NCI-H1105 treated with DMSO at 0.1 percent for 48 hours (cell line): ENCODE measurements at places on chromosomes 4 and X.

- no peak for DNase-seq
Measured at GRCh38 chr4:93031431-93032098, 727.8 kb downstream of the GRID2 start.

DNA sequence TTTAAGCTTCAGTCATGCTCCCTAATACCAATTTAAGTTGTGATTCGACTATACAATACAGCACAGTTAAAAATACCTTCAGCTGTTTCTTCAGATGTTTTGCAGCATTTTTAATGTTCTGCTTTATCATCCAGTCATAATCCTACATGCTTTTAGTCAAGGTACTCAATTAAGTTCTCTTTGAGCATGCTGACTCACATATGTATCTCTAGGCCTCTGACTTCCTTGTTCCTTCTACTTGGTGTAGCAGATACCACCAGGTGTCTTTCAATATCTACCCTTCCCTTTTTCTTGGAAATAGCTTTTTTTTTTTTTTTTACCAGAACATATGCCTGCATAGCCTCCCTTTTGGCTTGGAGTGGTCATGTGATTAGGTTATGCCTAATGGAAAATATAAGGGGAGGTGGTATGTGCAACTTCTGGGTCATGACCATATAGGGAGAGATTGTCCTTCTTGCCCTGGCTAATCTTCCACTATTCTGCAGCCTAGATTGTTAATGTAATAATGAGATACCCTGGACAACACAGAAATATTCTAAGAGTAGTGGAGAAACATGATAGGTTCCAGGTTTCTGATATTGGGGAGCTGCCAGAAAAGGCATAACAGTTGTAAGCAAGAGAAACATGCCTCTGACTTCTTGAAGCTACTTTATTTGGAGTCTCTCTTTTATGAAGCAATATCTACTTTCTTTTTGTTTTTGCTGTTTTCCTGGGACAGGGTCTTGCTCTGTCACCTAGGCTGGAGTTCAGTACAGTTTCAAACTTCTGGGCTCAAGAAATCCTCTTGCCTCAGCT lies 737.2 kb upstream of the SLIT2 start:
- no peak for DNase-seq

GRCh38 chrX:137945470-137945869 lies 379.5 kb downstream of the ZIC3 start:
- peak; percentile 24 for DNase-seq

GRCh38 chr4:188372058-188372457 lies 232.8 kb downstream of the TRIML1 start:
- DNase-seq, result no peak

- no peak for DNase-seq
Measured at GRCh38 chrX:149298111-149298510, 207.0 kb downstream of the IDS start.

GRCh38 chr4:146104541-146104940 lies 71.0 kb upstream of the LSM6 start:
- no peak for DNase-seq

DNA sequence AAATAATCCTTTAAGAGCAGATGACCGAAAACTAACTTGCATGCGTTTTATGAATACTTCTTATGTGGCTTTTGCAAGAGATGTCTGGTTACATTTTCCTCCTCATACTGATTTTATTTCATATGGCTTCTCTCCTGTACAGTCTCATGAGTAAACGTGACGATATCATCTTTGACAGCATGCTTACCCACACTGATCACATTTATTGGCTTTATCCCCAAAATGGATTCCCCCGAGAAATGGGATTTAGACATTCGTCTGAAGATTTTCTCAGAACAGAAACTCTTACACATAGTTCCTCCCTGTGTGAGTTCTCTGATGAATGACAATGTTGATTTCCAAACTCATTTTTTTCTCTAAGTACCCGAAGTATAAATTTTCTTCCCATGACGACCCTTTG lies 939.7 kb upstream of the LCORL start:
- DNase-seq, result no peak

GRCh38 chr4:105603158-105603557 lies 50.7 kb downstream of the ARHGEF38 start:
- no peak for DNase-seq

DNA sequence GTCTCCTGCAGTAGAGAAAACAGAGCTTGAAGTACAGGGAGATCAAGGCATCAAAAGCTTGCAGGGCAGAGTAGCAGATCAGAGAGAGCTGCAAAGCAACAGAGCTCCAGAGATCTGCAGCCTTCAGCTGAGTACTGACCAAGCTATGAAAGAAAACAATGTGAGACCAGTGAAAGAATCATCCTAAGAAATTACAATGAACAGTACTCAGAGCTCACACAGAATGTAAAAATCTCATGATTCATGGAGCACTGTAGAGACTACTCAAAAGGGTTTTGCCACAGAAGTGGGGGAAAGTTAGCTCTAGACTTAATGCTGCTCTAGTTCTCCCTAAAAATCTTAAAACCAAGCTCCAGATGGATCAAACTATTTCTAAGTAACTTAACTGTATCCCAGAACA lies 80.0 kb upstream of the MAB21L2 start:
- DNase-seq, result no peak

GRCh38 chr4:127868196-127868595 lies 12.5 kb upstream of the PLK4 start:
- no peak for DNase-seq

DNA sequence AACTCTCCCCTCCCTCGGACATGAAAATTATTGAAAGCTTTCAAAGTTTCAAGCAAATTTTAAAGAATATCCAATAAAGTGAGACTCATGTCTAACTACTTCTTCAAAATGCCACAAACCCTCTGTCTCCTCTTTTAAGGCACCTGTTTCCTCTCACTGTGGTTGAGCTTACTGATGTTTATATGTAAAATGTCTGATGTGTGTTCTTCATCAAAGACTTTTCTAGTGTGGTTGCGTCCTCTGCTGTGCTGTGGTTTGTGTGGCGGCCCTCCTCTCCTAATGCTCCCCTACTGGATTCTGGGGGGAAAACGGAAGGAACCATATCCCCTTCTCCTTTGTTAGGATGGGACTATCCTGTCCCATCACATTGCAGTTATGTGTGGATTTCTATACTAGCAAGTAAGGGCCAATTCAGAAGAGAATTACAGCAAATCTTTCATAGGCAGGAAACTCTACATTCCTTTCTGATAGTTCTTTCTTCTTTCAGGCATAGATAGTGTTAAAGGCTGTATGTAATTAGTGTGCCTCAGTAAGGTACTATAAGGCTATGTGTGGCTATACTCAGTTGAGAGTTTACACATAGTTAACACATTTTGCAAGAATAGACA lies 221.0 kb upstream of the GPRIN3 start:
- DNase-seq, result no peak

DNA sequence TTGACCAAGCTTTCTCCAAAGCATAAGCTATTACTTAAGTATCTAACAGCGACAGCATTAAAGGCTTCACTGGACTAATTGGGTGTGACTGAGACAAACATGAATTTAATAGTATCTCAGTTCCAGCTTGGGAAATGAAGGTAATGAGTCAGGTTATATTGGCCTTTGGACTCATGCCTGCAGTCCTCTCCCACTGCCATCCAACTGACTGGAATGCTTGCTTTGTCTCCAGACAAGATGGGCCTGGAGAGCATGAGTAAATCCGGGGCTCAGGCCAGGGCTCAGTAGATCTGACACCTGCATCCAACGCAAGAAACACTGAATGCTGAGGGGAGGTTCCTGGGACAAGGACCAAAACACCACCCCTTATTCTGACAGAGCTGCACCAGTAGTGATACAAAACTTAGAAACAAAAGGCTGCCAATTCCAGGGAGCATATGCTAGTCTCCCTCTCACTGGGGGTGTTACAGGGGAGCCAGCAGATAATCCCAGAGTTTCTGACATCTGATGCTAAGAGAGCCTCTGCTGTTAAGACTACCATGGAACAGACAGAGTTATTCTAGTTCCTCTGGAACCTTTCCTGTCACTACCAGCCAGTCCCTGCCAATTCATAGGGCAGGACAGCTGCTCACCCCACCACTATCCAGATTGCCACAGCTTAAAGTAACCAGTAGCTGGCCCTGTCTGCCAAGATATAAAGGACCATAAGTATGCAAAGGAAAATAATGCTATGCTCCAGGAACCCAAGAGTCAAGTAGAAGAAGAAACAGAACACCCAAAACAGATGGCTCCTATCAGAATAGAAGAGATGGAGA lies 293.8 kb downstream of the IQCM start:
- DNase-seq, result no peak

DNA sequence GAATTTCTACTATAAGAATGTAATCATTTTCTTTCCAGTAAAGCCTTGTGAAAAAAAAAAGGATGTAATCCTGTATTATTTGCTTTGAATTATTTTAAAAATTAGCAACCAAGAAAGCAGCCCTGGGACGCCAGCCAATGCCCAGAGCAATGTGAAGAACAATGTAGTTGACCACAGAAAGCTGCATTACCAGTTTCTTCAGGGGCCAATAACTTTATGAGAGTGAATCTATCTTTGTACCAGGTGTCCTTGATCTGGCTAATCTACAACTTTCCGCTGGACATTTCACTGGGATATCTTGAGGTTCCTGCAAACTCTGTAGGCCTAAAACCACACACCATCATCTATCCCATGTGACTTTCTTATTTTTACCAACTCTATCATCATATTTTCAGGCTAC lies 7.6 kb upstream of the KLHL2 start:
- no peak for DNase-seq

DNA sequence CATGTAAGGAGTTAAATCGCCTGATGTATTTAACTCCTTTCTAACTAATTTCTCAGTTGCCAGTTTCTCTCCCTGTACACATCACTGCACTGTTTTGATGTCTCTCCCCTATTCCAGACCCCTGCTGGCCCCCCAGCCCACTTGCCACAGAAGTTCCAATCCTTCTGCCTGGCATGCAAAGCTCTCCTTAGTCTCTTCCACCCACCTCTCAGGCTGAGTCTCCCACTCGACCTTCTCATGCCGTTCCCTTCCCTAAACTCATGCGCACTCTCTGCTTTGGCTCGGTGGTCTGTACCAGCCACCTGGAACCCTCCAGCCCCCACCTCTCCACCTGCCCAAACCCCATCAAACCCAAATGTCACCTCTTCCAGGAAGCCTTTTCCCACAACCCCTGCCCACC lies 56.9 kb downstream of the APLN start:
- DNase-seq, result no peak

- DNase-seq, result no peak
Measured at GRCh38 chr4:126479709-126480108, 1153.0 kb upstream of the INTU start.

GRCh38 chr4:1976416-1977352 lies 32.1 kb downstream of the NELFA start:
- no peak for DNase-seq
